ENCODE measurements at places on chromosomes 7 and 10. TPM values are rescaled to one million over a fixed set of nuclear protein-coding genes. Genes with fewer than 3 reads are reported as not detected.

Gene TAS2R41
- total RNA-seq, result not detected

Gene ARID5B
- total RNA-seq, result 95.3 TPM

Gene CHST12
- 4.2 TPM for total RNA-seq

Gene CDNF
- 2.1 TPM for total RNA-seq

Gene HHEX
- total RNA-seq, result 4.6 TPM

Gene MMD2
- not detected for total RNA-seq

Gene HYAL4
- total RNA-seq, result not detected

Gene RTKN2
- total RNA-seq, result 2.9 TPM

Gene VIPR2
- 0.06 TPM for total RNA-seq

Gene LDB3
- 0.12 TPM for total RNA-seq

Gene FGFBP3
- total RNA-seq, result 1.1 TPM

Gene FAM25G
- total RNA-seq, result not detected

Gene SEMA3C
- total RNA-seq, result 39.1 TPM

Gene ICA1
- total RNA-seq, result 2.2 TPM
